ENCODE measurements at places on chromosomes 6 and 20.

GRCh38 chr6:53344969-53345368 is 3.8 kb downstream of the ELOVL5 start:
- DNase-seq = no peak

- DNase-seq = no peak
Measured at GRCh38 chr20:1818247-1818840, 76.9 kb upstream of the SIRPA start.

DNA sequence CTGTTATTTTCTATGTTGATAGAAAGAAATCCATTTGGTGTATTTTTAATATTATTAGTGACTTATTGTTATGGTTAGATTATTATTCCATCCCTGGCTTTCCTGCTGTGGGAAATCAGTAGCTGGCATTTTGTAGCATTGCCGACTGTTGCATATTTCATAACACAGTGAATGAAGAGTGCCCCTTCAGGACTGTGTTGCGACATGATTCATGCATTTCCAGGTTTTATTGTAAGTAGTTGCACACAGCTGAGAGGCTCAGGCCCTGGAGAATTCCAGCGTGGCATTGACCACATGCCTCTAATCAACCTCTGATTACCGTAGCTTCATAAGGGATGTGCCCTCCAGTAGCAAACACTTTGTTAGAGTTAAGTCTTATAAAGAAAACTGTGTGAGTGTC is 263.9 kb downstream of the FARS2 start:
- no peak for DNase-seq

- DNase-seq = no peak
Measured at GRCh38 chr6:82372656-82373055, 9.0 kb downstream of the TPBG start.

DNA sequence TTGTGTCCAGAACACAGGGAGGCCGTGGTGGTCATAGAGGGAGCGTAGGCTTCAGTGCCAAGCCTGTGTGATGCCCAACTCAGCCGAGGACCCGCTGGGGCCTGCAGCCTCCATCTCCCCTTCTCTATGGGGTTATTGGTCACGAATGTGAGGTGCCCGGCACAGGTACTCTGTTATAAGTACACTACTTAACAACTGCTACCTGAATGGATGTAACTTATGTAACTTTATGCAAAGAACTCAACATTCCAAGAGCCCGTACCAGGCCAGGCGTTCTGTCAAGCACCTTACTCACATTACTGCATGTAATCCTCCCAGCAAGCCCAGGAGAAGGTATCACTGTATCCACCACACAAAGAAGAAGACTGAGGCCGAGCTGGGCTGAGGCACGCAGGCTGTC is 24.5 kb upstream of the TBXT start:
- no peak for DNase-seq

GRCh38 chr6:1473166-1473565 is 83.8 kb downstream of the FOXF2 start:
- DNase-seq = no peak

DNA sequence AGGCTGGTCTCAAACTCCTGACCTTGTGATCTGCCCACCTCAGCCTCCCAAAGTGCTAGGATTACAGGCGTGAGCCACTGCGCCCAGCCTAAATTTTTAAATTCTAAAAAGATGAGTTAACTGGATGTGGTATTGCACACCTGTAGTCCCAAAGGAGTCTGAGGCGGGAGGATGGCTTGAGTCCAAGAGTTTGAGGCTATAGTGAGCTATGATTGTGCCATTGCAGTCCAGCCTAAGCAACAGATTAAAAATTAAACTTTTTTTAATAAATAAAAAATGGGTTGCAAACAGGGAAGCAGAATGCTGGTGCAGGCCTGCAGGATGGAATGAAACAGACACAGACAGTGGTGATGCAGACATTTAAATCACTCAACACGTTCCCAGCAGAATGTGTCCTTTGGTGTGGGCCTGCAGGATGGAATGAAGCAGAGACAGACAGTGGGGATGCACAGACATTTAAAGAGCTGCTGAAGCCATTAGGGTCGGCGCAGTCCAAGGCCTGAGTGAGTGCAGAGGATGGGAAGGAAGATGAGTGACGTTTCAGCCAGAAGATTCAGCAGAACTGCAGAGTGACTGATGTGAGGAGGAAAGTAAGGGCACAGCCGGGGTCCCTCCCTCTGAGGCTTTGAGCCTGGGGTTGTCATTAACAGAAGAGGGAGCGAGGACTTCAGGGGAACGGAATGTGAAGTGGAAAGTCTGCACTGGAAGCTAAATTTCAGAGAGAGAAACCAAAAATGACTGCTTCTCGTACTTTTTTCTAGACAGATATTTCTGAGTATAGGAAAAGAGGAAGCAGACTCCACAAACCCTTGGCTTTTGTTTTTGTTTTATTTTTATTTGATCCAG is 117.5 kb downstream of the RIN2 start:
- DNase-seq = no peak

DNA sequence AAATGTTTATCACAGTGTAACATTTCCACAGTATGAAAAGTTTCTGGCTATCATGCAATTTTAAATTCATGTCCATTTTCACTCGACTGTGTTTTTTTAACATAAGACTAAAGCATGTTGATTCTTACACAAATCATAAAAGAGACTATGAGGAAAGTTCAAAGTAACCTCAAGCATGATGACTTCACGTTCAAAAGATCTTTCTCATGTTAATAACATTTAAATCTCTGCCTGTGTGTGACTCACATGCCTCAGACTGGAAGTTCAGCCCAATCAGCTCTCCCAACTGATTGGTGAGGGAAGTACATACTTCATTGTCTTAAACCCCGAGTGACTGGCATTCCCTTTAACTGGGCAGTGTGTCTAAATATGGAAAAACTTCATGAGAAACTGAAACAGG is 37.4 kb downstream of the ATXN1 start:
- DNase-seq = no peak

DNA sequence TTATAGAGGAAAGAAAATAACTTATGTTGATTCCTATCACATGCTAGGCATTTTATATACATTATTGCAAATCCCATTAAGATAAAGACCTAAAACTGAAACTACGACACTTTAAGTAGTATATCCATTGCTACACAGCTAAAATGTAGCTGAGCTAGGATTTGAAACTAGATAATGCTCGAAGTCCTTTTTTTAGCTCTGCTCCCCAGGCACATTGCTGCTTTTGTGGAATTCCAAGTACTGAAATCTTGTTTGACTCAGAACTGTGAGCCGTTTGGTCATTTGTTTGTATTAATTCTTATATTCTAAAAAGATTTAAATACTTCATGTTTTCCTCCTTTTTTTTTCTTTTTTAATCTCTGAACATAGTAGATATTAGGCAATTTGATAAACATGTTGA is 644.8 kb downstream of the HACE1 start:
- DNase-seq = no peak

DNA sequence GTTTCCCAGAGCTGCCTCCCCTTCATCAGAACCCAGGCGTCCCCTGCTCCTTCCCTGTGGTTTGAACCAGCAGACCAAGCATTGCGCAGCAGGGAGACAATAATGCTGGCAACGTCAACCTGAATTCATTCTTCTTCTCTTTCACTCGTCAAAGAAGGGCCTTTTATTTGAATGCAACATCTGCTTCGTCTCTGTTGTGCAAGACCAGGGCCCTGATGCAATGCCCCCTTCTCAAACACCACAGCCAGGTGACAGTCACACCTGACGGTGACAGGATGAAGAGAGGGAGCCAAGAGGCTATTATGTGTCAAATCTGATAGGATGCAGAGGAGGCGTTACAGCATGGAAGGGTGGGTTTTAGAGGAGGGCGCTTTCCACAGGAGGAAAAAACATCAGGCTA is 8.0 kb downstream of the INSM1 start:
- no peak for DNase-seq

- DNase-seq = no peak
Measured at GRCh38 chr6:144585217-144585814, 300.2 kb downstream of the UTRN start.

DNA sequence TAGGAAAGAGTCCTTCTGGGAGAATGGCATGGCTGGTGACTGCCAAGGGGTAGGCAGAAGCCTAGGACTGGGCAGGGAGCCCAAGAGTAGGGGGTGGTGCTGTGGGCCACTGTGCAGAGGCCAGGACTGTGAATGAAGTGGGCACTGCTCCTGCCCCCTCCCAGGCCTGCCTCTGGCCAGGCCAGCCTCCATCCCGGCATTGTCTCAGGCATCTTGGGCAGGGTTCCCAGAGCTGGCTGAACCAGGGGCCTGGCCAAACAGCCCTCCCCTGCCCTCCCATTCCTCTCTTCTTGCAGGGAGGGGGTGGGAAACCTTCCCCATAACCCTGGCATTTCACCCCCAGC is 81.6 kb downstream of the MRPL14 start:
- no peak for DNase-seq

GRCh38 chr20:38386004-38386403 is 39.7 kb downstream of the LBP start:
- DNase-seq = no peak

DNA sequence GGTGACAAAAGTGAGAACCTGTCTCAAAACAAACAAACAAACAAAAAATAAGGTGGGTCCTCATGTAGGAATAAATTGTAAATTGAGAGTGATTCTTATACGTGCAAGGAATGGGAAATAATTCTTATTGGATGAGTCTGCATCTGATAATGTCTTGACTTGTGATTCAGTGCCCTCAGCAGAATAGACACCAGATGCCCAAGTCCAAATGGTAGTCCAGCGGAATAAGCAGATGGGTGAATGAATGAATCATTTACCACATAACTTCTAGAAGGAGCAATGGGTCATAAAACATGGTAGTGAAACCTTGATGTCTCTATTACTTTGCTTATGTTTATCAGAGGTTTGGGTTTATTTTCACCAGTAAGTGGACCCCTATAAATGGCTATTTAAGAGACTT is 747.7 kb downstream of the PHF3 start:
- DNase-seq = no peak

- no peak for DNase-seq
Measured at GRCh38 chr6:52718550-52718949, 44.7 kb downstream of the GSTA2 start.

- DNase-seq = no peak
Measured at GRCh38 chr6:72836971-72837370, 215.1 kb downstream of the KCNQ5 start.

- DNase-seq = peak; percentile 24
Measured at GRCh38 chr20:36465109-36466080, 75.9 kb upstream of the MYL9 start.

- no peak for DNase-seq
Measured at GRCh38 chr20:5927749-5928462, 22.4 kb downstream of the TRMT6 start.

GRCh38 chr6:111980971-111981840 is 72.7 kb upstream of the CCN6 start:
- DNase-seq = no peak

- DNase-seq = peak; percentile 52
Measured at GRCh38 chr20:33791959-33792597, 19.1 kb upstream of the CHMP4B start.

DNA sequence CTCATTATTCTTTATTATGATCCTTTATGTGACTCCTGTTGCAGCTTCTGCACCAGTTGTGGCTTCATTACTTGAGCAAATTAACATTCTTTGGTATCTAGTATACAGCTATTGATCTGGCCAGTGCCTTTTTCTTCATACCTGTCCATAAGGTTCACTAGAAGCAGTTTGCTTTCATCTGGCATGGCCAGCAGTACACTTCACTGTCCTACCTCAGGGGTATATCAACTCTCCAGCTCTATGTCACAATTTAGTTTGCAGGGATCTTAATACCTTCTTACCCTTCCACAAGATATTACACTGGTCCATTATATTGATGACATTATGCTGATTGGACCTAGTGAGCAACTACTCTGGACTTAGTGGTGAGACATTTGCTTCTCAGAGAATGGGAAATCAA is 46.6 kb downstream of the VTA1 start:
- DNase-seq = no peak

DNA sequence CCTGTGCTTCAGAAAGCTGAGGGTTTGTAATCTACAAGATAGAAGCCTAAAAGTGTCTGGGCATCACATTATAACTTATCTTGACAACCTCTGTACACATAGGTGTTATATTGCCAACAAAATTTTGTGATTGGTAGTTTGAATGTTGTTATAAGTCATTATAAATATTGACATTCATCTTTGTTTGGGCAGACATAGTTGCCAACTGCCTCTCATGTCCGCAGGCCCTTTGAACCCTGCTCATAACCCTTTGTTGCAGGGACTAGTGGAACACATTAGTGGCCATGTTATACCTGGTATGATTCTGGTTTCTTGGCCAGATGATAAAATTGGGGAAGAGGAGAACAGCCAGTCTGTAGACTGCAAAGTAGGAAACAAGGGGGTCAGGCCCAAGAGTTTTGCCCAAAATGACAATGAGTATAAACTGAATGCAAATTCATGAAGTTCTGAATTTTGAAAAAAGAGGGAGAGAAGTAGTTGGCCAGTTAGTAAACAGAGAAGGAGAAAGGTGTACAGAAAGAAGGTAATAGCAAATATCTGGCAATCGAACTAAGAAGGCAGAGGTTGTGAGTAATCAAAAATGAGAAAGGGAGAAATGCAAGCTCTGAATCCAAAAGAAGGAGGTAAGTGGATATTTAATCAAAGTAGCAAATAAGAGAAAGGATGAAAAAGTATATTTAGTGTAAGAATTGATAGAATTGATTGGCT is 21.6 kb upstream of the LMBRD1 start:
- DNase-seq = no peak

DNA sequence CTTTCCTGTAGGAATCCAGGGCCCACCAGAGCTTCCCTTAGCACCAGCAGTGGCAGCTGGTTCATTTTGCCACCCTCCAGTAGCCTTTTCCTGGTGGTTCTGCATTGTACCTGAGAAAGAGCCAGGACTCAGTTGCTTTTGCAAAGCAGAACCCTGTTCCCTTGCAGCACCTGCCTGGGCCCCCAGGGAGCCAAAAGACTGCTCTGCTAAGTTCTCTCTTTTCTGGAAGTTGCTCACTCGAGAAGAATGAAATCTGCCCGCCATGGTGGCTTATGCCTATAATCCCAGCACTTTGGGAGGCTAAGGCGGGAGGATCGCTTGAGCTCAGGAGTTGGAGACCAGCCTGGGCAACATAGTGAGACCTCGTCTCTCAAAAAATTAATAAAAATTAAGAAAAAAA is 24.0 kb downstream of the GHRH start:
- DNase-seq = no peak

- no peak for DNase-seq
Measured at GRCh38 chr6:66553441-66553840, 846.4 kb upstream of the EYS start.

GRCh38 chr6:73624896-73625295 is 28.9 kb downstream of the SLC17A5 start:
- DNase-seq = no peak

DNA sequence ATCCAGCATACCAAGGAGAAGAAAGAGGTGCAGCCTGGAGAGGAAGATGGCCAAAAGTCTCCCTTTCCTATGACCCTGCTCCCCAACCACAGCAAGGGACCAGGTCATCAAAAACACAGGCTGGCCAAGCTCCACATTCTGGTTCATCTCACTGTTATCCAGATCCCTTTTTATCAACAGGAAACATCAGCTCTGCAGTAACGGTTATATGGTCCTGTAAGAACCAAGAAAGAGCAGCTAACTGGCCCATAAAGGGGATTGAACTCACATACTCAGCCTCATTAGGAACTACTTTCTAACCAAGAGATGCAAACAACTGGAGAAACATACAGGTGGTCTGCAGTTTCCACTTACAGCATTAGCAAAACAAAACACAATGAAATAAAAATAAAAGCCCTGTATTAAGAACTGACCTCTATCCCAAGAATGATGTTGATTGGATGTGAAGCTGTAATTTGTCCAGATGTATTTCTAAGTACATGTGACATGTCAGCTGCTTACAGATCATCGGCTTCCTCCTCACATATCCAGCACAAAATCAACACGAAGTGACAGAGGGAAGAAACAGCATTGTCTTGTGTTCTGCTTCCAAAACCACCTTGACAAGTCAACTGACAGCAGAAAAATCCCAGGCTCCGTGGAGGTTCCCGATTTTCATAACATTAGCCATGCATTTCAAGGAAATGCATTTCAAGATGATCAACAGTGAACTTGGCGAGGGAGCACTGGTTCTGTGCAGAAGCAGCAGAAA is 557.2 kb upstream of the AGPAT4 start:
- no peak for DNase-seq

Measured in CD4-positive, alpha-beta T cell treated with Interleukin-1 beta for 1 hour (primary cell).